ENCODE measurements at places on chromosomes 11 and 22.

- no peak for DNase-seq
Measured at GRCh38 chr22:49261616-49262015, 566.1 kb downstream of the BRD1 start.

DNA sequence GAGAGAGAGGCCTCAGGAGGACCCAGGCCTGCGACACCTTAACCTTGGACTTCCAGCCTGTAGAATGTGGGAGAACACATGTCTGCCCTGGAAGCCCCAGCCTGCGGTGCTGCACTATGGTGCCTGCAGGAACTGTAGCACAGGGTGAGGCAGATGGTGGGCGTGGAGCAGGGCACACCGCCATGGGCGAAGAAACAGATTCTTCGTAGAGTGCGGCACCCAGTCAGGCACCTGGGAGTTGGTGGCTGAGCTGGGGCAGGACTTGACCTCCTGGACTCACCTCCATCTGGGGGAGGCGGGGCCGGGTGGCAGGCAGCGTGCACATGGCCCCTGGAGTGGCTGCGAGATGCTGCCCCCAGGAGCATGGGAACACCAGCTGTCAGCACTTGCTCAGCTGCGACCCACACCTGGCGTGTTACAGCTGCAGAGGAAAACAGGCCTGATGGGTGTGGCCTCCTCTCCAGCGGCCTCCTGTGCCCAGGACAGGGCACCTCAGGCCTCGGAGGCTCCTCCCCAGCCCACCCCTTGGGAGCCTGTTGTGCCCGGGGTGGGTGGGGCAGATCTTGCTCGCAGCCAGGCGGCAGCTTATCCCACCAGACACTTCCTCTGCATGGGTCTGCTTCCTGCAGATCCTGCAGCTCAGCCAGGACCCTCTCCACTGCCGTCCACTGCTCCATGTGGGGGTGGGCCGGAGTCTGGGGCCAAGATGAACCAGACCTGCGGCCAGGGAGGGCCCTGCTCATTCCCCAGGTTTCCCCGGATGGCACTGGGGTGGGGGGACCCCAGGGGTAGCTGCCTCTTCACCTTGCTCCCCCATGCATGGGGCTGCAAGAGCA, 80.4 kb downstream of the MYEOV start:
- DNase-seq, result no peak

DNA sequence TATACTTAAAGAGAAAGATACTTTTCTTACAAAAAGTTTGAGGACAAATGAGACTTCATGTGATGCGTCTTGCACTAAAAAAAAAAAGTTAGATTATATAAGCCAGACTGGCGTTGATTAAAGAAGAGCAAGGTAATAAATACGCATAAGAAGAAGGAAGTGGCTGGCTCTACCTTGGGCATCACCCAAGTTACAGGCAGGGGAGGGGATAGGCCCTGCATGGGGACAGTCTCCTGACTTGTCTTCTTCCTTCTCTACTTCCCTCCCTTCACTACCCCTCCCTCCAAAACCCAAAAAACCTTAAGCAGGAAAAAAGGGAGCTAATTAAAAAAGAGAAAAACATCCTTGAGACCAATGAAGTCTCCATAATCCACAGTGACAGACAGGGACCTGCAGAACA, 22.3 kb upstream of the TMA7B start:
- DNase-seq, result no peak

GRCh38 chr11:78403781-78404180, 13.8 kb downstream of the GAB2 start:
- DNase-seq, result no peak

DNA sequence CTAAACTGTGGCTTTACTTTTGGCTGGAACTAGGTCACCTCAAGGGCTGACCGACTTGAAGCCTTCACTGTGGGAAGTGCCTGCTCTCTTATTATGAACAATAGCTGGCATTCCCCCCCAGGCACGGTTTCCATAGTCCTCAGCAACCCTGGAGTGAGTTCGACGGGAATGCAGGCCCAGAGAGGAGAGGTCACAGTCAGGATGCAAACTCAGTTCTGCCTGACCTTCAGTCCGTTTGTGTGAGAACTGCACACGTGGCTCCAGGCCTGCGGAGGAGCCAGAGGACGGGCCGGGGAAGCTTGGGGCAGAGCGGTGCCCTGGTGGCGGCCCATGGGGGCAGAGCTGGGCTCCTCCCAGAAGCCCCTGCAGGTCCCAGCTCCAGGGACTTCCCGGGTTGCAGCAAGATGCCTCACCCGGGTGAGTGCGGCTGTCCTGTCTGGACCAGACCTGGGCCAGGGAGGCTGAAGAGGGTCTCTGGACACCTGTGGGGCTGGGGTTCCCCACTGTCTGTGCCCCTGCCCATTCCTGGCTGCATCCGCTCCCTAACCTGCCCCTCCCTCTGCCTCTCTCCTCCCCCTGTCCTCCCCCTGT, 17.2 kb downstream of the SLC25A18 start:
- DNase-seq, result no peak

DNA sequence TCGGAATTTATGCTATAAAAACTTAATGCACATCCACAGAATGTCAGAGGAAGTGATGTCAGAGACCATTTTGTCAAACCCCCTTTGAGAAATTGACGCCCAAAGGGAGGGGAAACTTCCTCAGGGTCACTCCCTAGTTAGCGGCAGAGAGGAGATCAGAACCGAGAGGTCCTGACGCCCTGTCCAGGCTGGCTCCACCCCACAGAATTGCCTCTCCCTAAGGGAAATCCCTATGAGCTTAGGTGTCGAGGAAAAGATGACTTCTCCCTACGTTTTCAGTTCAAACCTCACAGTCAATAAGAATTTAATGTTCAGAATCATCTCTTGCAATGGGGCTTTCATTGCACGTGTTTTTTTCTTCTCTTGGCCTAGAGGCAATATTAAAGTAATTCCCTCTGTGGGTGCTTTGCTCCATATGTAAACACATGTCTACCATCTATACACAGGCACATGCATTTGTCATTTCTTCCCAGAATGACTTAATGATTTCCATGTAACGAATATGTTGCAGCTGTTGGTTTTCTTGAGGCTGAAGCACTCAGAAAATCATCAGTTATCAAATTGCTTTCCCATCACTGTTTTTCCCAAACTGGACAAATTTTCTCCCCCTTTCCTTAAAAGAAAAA, 148.7 kb upstream of the TIMP3 start:
- no peak for DNase-seq

DNA sequence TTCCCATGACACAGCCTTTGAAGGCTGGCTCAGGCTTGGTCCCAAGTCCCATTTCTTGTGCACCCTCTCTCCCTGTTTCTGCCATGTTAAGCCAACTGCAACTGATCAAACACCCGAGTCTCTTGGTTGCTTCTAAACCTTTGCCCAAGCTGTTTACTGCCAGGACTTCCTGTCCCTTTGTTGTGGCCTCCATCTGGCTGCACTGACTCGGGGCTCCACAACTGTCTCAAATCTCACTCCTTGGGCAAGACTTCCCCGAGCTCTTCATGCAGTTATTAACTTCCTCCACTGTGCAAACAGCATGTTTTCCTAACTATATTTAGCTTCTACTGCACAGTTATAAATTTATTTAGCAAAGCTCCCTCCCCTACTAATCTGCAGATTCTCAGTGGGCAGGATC, 4.3 kb downstream of the VPREB1 start:
- DNase-seq, result no peak

DNA sequence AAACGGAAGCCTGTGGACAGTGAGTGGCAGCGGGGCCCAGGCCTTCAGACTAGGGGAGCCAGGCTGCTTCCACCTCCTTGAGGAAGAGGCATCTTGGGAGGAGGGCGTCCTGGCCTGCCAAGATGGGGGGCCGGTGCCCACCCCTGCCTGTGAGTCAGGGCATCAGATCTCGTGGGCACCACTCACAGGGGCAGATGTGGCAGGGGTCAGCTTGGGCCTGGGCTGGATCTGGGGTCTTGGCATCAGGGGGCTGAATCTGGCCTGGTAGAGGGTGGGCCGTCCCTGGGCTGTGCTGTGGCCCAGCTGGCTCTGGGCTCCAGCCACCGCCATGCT, 24.1 kb upstream of the TH start:
- no peak for DNase-seq

DNA sequence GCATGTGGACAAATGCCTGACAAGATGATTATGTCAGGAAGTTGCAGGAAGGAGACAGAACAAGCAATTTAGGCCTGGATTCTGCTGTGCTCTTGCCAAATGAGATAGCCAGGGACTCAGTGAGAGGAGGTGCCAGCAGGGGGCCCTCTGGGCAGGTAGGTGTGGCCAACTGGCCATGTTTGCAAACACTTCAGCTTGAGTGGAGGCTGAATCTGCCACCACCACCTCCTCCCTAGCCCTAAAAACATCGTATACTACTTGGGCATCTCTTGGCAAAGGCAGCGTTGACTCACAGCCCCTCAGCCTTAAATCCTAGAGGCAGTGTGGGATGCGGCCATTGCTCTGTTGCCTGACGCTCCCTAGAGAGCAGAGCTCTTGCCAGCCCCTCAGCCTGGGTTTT, 95.1 kb upstream of the PLET1 start:
- no peak for DNase-seq

DNA sequence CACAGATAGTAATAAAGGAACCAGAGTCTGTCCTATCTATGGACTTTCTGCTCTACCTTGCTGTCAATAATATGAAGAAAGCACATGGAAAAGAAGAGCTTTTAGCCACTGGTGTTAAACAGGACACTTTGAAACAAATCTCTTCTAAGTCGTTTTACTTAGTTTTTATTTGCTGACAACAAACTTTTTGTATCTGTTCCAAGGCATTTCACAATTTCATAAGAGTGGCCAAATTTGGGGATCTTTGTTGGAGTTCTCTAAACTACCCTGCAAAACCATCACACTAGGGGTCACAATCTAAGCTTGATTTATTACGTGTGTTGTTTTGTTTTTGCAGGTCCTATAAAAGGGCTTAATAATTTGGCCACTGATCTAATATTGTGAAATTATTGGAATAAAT, 54.4 kb downstream of the BBOX1 start:
- DNase-seq, result no peak

GRCh38 chr11:118635642-118636041, 28.2 kb downstream of the PHLDB1 start:
- no peak for DNase-seq

GRCh38 chr11:19429108-19429760, 188.5 kb upstream of the E2F8 start:
- no peak for DNase-seq

- no peak for DNase-seq
Measured at GRCh38 chr11:114243461-114244372, 52.5 kb upstream of the NNMT start.

DNA sequence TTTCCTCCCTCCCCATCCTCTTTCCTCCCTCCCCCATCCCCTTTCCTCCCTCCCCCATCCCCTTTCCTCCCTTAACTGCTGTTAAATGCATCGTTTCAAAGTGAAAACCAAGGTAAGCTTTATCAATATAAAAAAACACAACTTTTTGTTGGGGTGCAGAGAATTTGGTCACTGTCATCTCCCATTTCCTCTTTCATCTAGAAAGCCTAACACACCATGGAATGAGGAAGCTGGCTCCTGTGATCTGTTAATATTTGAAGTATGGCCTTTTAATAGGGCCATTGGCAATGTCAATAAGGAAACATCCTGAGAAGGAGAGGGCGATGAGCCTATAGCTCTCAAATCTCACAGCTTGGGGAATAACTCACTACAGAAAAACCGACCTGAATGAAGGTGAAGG, 7.0 kb downstream of the EXPH5 start:
- DNase-seq, result no peak

GRCh38 chr22:31622980-31623379, 39.0 kb downstream of the PISD start:
- no peak for DNase-seq

DNA sequence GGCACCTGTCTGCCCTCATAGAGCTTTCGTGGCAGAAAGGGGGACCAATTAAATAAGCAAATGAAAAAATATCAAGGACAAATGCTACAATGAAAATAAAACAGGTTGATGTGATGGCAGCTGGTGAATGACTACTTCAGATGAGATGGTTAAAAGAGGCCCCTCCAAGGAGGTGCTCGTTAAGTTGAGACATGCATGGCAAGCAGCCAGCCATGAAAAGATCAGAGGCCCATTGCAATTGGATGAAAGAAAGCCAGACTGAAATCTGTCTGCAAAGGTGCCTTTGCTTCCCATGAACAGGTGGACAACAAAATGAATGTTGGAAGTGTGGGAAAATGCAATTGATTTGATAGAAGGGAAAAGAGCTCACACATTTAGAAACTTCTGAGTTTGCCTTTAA, 848 bp upstream of the TRPC6 start:
- no peak for DNase-seq

- no peak for DNase-seq
Measured at GRCh38 chr22:17726928-17727897, 47.1 kb downstream of the BID start.

DNA sequence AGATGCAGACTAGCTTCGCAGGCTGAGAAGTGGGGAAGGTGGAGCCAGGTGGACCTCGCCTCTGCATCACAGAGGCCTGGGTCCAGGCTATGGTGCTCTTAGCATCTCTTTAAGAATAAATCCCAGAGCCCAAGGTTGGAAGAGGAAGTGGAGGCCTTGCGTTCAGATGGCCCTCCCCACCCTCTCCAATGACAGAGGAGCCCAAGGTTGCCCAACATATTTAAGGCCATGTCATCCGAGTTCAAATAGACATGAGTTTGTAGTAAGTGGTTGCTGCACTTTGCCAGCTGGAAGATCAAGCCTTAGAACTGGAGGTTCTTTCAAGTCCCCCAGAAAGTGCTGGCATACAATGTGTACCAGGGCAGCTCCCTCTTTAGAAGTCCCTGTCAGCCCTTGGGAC, 47.1 kb upstream of the HORMAD2 start:
- DNase-seq, result no peak

DNA sequence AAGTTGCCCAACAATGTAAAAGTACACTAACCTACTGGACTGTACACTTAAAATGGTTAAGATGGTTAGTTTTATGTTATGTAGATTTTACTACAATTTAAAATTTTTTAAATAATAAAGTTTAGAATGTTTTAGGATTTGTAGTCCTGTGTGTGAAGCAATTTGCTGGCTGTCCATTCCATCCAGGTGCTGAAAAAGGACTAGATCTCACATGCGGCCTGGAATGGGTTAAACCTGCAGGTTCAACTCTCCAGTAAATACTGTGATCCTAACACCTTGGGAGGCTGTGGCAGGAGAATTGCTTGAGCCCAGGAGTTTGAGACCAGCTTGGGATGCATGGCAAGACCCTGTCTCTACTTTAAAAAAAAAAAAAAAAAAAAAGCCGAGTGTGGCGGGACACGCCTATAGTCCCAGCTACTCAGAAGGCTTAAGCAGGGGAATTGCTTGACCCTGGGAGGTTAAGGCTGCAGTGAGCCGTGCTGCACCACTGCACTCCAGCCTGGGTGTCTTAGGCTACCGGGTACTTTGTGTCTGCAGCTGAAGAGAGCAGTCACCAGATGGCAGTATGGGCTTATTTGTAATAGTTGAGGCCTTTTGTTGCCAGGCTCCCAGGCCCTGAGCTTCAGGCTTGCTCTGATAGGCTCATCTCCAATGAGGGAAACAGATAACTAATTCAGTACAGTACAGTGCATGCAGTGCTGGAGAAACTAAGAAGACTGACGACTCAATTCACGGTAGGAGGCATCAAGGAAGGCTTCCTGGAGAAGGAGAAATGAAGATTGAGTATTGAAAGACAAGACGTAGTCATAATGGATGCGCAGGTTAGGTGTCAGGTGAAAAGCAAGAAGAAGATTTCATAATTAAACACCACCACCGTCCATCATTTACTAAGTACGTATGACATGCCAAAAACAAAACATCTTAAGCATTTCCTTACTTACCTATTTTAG, 64.7 kb upstream of the ASPHD2 start:
- peak; percentile 20 for DNase-seq

- DNase-seq, result no peak
Measured at GRCh38 chr11:126587541-126587940, 232.1 kb downstream of the ST3GAL4 start.

GRCh38 chr11:32184723-32185376, 94.0 kb downstream of the RCN1 start:
- no peak for DNase-seq

GRCh38 chr11:32231909-32232493, 141.1 kb downstream of the RCN1 start:
- no peak for DNase-seq
